Activated B cell treated with CpG ODN at 0.5 μM for 24 hours (primary cell): ENCODE measurements at places on chromosomes 1 and 21.

DNA sequence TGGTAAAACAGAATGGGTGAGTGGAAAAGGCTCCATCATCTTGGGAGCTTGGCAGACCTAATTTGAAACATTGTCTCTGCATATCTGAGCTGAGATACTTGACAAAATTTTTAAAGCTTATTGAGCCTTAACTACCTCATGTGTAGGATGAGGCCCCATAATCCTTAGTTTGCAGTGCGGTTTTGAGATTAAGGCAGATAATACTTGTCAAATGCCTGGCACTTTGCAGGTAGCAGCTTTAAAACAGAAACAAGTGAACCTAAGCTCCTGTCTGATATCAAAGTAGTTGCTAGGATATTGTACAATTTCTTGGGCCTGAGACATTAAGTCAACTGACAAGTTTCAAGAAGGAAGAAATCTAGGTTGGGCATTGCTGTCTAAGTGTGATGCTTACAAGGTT lies 65.3 kb downstream of the TBX19 start:
- DNase-seq = no peak

DNA sequence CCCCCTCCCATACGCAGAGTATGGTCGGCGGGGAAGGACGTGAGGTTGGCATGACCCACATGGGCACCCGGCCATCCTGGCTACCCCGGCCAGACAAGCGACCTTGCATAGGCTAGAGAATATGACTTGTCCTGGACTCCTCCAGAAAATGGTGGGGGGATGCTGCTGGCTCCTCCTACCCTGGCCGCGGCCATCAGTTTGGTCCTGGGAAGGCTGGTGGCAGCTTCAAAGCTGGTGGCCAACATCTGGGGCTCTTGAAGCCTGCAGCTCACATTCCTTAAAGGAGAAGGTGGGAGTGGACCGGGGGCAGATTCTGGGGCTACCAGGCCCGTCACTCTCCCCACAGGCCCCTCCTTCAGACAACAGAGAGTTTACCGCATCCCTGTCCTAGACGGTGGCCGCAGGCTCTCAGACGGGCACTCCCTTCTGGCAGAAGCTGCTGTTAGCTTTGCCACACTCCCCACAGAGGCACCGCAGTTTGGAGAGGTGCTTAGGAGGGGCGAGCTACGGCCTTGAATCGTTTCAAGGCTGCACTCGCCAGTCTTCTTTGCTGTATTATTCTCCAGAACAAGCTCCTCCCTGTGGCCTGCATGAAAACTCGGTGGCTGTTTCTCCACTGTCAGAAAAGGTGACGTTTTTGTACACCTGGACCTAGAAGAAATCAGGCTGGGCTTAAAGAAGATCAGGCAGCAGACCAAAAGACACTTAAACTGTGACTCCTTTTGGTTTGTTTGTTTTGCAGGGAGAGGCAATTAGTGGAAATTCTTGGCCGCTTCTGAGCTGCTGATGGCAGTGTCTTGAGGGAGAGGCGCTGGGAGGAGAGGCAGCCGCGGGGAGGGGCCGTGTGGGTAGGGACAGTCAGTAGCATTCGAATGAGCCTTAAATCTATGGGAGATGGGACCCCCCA lies 68.0 kb downstream of the RUNX3 start:
- DNase-seq = no peak

DNA sequence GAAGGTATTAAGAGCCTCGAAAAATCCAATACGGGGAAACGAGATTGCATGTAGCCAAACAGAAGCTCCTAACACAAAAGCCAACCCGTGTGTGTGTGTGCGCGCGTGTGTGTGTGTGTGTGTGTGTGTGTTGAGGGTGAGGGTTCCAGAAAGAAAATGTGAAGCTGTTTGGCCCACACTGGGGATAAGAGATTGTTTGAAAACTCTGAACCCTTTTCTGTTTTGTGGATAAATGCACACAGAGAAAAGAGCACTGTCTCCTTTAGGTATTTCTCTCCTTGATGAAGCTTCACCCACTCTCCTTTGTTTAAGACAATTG lies 1.9 kb downstream of the WLS start:
- DNase-seq = no peak

DNA sequence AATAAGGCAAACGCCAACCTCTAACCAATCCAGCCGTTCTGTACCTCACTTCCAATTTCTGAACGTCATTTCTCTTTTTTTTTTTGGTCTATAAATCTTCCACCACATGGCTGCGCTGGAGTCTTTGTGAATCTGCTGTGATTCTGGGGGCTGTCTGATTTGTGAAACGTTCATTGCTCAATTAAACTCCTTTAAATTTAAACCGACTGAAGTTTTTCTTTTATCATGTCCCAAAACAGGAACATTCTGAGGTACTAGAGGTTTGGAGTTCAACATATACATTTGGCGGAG lies 65.5 kb upstream of the BACH1 start:
- no peak for DNase-seq

DNA sequence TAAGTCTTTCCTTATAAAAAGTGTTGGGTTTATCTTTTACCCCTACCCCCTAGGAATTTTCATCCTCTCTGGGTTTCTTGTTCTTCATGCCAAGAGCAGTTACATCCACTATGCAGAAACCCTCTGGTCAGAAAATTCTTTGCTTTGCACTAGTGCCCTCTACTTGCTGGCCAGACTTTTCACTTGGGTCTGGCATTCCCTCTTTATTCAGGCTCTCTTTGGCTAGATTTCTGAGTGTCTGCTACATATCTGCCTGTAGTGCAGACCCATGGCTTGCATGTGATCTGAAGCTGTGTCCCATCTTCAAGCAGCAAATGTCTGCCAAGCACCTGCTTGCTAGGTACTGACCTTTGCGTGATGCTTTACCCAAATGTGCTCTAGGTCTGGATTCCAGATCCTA lies 237.0 kb downstream of the GPATCH2 start:
- no peak for DNase-seq
